CD8-positive, alpha-beta memory T cell (primary cell): ENCODE measurements at places on chromosomes 16 and 17.

DNA sequence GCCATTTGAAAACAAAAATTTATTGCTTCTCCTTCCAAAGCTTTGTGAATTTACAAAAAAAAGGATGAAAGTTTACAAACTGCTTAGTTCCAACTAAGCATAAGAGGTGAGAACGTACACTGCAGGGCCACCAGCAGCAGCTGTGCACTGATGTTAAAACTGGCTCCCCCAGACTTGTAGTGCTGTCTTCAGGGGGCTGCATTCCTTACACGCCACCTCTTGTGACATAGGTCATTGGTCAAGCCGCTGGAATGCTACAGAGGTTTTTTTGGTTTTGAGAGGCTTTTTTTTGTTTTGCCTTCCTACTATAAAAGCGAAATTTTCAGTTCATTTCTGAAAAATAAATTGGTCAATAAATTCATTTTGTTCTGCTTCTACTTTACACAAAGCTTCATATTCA is 6.9 kb downstream of the IFT20 start:
- DNase-seq: no peak

DNA sequence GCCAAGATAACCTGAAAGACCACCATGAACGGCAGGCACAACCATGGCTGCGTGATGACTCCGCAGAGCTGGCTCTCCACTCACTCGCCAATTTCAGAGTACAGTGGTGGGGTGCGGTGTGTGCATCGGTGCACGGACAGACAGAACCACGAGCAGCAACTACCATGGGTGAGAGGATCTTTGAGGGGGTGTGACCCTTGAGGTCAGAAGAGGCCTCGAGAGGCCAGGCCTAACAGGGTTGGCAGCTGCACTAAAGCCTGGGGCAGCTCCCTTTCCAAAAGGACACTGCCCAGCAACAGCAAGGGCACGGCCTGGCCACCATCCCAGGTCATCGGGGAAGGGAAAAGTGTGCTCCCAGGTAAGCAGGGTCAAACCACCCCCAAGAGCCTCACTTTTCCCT is 1.9 kb upstream of the ECI1 start:
- no peak for DNase-seq

GRCh38 chr17:73203788-73204479 is 11.1 kb downstream of the COG1 start:
- DNase-seq: peak; percentile 52

GRCh38 chr16:84463221-84463620 is 41.2 kb downstream of the MEAK7 start:
- no peak for DNase-seq

DNA sequence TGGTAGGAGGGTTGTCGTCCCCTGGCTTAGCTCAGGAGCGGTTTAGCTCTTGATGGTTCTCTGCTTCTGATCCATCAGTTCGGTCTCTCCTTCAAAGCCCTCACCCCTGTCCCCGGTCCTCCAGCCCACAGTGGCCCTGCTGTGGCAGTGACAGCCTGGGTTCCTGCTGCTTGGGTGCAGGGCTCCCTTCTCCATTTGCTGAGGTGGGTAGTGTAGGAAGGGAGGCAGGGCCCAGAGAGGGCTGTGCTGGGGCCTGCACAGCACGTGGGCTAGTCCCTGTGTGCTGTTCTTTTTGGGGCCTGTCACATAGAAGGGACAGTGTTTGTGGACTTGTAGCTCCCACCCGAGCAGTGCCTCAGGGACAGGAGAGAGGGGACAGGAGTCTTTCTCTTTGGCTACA is 18.3 kb downstream of the TMEM94 start:
- no peak for DNase-seq

- no peak for DNase-seq
Measured at GRCh38 chr17:68053231-68054013, 17.9 kb downstream of the KPNA2 start.

- no peak for DNase-seq
Measured at GRCh38 chr17:47948706-47949196, 7.4 kb downstream of the PNPO start.

DNA sequence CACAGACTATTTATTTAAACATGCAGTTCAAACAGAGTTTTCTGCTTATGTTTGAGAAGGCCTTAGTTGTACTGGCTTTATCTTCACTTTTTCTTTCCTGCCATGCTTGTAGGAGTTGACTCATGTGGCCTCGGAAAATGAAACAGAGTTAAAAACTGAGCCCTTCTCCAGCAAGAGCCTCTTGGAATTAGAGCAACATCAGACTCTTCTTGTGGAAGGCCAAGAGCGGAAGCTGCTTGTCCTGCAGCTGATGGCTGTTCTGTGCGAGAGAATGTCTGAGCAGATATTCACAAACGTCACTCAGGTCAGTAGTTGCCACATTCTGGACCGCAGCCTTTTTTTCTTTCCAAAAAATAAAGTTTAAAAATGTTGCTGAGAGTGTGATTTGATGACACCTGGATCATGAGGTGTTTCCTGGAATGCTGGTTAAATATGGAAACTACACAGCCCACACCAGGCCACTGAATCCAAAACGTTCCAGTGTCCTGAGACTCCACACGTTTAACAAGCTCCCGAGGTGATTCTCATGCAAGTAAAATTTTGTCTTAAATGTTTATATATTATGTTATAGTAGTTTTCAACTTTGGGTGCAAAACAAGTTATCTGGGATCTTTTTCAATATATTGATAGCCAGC is 65.9 kb downstream of the TANGO6 start:
- DNase-seq: no peak

DNA sequence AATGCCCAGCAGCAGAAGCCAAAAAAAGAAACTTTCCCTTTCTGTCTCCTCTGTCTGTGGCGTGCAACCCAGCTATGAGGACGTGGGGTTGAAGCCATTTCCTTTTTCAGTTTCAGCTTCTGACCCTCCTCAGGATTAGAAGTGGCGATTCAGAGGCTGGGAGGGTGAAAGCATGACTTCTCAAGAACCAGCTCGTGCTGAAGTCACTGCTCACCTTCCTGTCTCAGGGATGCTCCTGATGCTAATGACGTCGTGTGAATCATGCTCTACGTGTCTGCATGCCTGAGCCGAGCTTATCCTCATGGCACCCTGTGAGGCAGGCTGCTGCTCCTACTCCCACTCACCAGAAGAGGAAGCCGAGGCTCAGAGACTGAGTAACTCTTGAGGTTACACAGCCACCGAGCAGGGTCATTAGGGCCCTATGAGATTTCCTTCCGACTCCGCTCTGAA is 5.7 kb upstream of the LPO start:
- DNase-seq: no peak
